ENCODE measurements at places on chromosomes 16 and 17. TPM values are rescaled to one million over a fixed set of nuclear protein-coding genes. Genes with fewer than 3 reads are reported as not detected.
A peak's percentile ranks its signal among the peaks of the same experiment; 100 is the strongest.

DNA sequence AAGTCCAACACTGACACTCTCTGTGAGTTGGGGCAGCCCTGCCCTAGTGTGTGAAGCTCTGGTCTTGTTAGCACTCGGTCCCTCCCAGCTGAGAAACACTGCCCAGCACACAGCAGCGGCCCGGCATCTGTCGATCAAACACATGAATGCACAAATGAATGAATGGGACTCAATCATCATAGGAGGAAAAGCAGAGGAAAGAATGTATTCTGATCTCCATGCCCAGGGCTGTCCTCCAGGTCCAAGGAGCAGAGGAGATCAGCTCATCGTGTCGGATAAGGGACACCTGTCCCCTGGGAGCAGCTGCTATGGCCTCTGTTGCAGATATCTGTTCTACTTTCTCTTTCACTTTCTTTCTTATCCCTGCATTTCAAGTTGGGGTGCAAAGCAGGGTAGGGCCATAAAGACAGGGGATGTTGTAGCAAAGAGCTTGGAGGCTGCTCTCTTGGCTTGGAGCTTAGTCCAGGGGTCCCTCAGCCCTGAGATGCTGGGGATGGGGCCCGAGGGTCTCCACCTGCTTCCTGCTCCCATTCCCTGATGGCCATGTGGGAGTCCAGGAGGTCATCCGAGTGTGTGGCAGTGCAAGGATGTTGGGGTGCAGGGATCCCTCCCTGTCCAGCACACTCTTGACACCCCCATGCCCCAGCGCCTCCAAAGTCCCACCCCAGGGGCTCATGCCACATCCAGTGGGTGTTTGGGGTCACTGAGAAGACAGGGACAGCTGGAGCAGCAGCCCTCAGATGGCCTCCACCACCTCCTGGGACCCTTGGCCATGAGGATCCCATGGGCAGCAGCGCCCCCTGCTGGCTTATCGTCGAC is 88.2 kb downstream of the IRF8 start:
- peaks cover 74% of the 10 kb centered on the region for H3K4me1 ChIP-seq
- peaks cover 8% of the 10 kb centered on the region for H3K27me3 ChIP-seq
- peak; percentile 55 for DNase-seq
- no peaks in the 10 kb centered on the region for H3K36me3 ChIP-seq

DNA sequence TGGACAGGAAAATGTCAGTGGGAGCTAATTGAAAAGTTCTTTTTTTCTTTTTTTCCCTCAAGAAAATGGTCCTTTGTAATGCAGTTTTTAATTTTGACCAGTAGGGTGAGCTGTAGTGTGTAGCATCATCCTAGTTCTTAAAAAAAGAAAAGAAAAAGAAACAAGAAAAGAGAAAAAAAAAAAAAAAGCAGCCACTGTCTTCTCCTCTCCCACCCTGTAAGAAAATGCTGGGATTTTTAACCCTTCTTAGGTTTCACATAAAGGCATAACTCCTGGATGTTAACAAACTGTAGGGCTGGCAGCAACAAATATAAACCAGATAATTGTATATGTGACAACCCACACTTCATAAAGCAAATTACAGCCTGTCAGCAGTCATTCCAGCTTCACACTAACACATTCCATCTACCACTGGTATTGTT is 78.1 kb downstream of the SKAP1 start:
- H3K4me1 ChIP-seq: peaks cover 12% of the 10 kb centered on the region
- peaks cover 2% of the 10 kb centered on the region for H3K36me3 ChIP-seq
- H3K27me3 ChIP-seq: no peaks in the 10 kb centered on the region
- no peak overlapping the region for H3K4me3 ChIP-seq

DNA sequence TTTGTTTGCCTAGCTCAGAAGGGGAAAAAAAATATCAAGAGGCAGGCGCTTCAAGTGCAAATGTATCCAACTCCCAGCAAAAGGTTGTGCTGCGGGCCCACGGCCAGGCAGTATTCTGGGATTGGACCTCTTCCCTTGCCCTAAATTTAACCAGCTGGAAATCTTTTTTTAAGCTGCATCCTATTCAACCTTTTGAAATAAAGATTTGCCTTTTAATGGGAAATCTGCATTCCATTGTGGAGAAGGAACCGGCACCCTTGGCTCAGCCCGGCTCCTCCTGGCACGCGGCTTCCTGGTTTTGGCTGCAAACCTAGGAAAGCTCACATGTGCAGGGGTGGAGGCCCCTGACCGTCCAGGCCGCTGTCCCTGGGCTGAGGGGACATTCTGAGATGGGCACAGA is 38.8 kb upstream of the ENPP7 start:
- no peak for DNase-seq
- peaks cover 14% of the 10 kb centered on the region for H3K27me3 ChIP-seq
- H3K27ac ChIP-seq: no peak overlapping the region
- no peaks in the 10 kb centered on the region for H3K36me3 ChIP-seq
- H3K4me1 ChIP-seq: peaks cover 2% of the 10 kb centered on the region

- no peaks in the 10 kb centered on the region for H3K27me3 ChIP-seq
- H3K4me1 ChIP-seq: no peaks in the 10 kb centered on the region
- no peaks in the 10 kb centered on the region for H3K36me3 ChIP-seq
- H3K27ac ChIP-seq: no peak overlapping the region
- no peak overlapping the region for H3K4me3 ChIP-seq
Observed at GRCh38 chr17:73432624-73433190, 120.9 kb upstream of the CDC42EP4 start.

DNA sequence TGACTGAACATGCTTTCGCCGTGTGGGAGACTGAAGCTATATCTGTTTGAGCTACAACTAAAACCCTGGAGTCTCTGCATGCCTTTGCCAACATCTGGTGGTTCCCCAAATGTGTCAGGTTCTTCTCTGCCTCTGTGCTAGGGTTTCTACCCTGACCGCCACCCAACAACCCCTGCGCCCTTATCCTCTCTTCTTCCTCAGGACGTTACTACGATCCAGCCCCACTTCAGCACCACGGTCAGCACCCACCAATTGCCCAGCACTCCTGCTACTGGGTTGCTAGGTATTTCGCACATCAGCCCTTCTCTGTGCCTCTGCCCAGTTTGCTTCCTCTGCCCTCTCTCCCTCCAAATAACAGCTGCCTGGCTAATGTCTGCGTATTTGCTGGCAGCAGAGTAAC is 106.3 kb upstream of the HSBP1 start:
- no peak overlapping the region for H3K27ac ChIP-seq
- no peak overlapping the region for H3K4me3 ChIP-seq
- H3K36me3 ChIP-seq: no peaks in the 10 kb centered on the region
- H3K27me3 ChIP-seq: no peaks in the 10 kb centered on the region
- no peaks in the 10 kb centered on the region for H3K4me1 ChIP-seq

- H3K36me3 ChIP-seq: no peaks in the 10 kb centered on the region
- H3K27ac ChIP-seq: no peak overlapping the region
- H3K4me1 ChIP-seq: no peaks in the 10 kb centered on the region
- H3K27me3 ChIP-seq: no peaks in the 10 kb centered on the region
- DNase-seq: no peak
- no peak overlapping the region for H3K4me3 ChIP-seq
Observed at GRCh38 chr17:17635126-17635525, 43.6 kb upstream of the PEMT start.

DNA sequence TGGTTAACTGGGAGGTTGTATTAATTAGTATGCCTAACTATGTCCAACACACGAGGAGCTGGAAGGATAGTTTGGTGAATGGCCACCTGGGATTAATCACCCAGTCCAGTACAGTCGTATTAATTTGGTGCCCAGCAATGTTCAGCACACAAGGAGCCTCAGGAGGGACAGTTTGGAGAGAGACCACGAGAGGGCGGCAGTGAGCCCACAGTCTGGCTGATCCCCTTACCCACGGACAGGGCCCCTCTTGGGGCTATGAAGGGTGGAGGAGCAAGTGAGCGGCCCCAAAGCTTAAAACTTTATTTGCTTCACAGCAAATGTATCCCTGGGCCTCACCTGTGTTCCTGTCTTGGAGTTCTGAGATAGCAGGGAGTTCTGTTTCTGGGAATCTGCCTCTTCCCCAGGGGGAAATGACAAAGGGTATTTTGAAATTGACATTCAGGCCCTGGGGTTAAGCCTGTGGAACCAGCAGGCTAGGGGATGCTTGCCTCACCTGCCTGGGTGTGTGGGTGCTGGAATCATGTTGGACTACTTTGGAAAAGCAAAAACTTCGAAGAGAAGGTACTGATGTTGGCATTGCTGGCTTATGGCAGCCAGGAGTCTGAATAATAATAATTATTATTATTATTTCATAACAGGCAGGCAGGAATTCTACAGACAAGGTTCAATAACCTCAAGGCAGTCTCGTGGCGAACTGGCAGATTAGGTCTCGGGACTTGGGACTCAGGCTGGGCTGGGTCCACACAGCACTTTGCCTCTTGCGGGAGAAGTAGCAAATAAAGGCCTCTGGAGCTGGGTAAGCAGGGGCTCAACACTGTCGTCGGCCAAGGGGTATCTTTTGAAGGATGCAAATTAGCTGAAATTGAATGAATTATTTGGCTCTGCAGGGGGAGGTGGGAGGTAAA is 227.6 kb upstream of the ASIC2 start:
- DNase-seq: peak; percentile 44
- no peak overlapping the region for H3K27ac ChIP-seq
- no peaks in the 10 kb centered on the region for H3K4me1 ChIP-seq
- no peak overlapping the region for H3K4me3 ChIP-seq

- H3K4me3 ChIP-seq: no peak overlapping the region
- no peaks in the 10 kb centered on the region for H3K27me3 ChIP-seq
- H3K27ac ChIP-seq: no peak overlapping the region
- peaks cover 8% of the 10 kb centered on the region for H3K36me3 ChIP-seq
- peak; percentile 48 for DNase-seq
- peaks cover 19% of the 10 kb centered on the region for H3K4me1 ChIP-seq
Observed at GRCh38 chr16:2919511-2920255, 8.0 kb downstream of the FLYWCH1 start.

- H3K27ac ChIP-seq: peak overlapping the region; percentile 38
- H3K4me1 ChIP-seq: no peaks in the 10 kb centered on the region
- no peak overlapping the region for H3K4me3 ChIP-seq
- H3K36me3 ChIP-seq: peaks cover 14% of the 10 kb centered on the region
- no peak for DNase-seq
- no peaks in the 10 kb centered on the region for H3K27me3 ChIP-seq
Observed at GRCh38 chr17:67891481-67892119, 66.3 kb downstream of the BPTF start.

- H3K36me3 ChIP-seq: no peaks in the 10 kb centered on the region
- DNase-seq: no peak
- no peak overlapping the region for H3K27ac ChIP-seq
- no peaks in the 10 kb centered on the region for H3K4me1 ChIP-seq
- H3K4me3 ChIP-seq: no peak overlapping the region
- H3K27me3 ChIP-seq: no peaks in the 10 kb centered on the region
Observed at GRCh38 chr17:60926466-60927183, 249.0 kb downstream of the BCAS3 start.

DNA sequence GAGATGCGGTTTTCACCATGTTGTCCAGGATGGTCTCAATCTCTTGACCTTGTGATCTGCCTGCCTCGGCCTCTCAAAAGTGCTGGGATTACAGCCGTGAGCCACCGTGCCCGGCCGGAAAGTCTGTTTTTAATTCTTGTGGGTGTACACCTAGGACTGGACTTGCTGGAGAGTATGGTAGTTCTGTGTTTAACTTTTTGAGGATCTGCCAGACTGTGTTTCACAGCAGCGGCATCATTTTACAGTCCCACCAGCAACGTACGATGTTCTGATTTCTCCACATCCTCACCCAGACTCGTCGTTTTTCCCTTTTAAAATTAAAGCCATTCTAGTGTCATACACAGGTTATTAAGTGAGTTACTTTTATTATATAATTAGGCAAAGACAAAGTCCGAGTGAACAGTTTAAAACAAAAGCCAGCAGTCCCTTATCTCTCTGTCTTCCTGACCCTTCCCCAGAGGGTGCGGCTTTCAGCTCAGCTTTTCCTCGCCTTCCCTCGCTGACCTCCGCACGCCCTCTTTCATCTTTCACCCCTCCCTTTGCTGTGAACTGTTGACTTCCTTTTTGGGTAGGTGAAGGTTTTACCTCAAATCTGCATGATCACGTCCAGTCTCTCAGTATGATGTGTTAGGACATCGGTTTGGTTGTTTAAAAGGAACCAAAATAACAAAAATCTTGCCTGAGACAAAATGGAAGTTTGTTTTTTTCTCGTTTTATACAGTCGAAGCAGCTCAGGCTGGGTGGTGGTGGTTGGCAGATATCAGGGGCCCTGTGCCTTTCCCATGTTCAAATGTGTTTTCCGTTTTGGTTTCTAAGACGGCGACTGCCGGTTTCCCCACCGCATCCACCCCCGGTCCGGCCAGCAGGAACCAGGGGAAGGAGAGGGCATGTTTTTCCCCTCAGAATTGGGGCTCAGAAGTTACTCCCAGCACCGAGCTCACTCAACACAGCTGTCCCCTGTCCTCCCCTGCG is 18.0 kb downstream of the FAM234A start:
- peak; percentile 32 for DNase-seq
- peak overlapping the region; percentile 51 for H3K27ac ChIP-seq

DNA sequence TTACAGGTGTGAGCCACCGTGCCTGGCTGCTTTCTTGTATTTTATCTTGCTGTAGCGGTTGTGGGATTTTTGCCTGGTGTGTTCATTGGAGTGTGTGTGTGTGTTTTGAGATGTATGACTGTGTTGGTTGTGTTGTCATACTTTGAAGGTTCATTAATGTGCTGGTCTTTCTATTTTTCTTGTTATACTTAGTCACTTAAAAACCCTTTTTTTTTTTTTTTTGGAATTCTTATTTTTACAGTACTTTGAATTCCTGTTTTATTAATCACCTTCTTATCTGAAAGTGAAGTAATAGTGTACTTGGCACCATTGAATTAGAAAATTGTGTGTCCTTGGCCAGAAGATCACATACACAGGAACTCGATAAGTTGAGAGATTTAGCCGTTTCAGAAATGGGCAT is 30.2 kb downstream of the TENT4B start:
- no peak overlapping the region for H3K4me3 ChIP-seq
- peaks cover 26% of the 10 kb centered on the region for H3K4me1 ChIP-seq
- H3K27me3 ChIP-seq: no peaks in the 10 kb centered on the region

DNA sequence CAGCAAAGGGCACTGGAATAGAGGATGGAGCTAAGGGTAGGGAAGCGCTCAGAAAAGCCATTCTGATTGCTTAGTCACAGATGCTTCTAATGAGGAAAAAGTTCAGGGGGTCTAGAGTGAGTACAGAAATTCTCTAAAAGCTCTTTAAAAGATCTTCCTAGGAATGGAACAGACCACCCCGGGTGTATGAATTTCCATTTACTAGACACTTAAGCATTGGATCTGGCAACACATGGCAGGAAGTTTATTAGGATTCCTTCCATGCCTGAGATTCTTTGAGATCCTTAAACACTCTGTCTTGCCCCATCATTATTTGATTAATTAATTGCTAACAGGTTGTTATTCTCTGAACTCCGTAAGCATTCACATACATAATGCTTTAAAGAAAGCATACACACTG is 8.5 kb downstream of the KRTAP9-7 start:
- no peaks in the 10 kb centered on the region for H3K27me3 ChIP-seq
- no peak overlapping the region for H3K4me3 ChIP-seq
- H3K27ac ChIP-seq: no peak overlapping the region
- DNase-seq: no peak
- H3K36me3 ChIP-seq: no peaks in the 10 kb centered on the region

- H3K27me3 ChIP-seq: no peaks in the 10 kb centered on the region
- no peak overlapping the region for H3K4me3 ChIP-seq
- no peak overlapping the region for H3K27ac ChIP-seq
- H3K36me3 ChIP-seq: no peaks in the 10 kb centered on the region
- no peaks in the 10 kb centered on the region for H3K4me1 ChIP-seq
- no peak for DNase-seq
Observed at GRCh38 chr17:39134878-39135277, 16.6 kb downstream of the PLXDC1 start.

The ZNF764 gene
- 10.7 TPM for total RNA-seq

The ARHGAP23 gene
- total RNA-seq: 2.7 TPM

The NGFR gene
- 0.28 TPM for total RNA-seq

The SEC14L1 gene
- total RNA-seq: 204 TPM

The TAC4 gene
- not detected for total RNA-seq

The ZNF747 gene
- total RNA-seq: 8.3 TPM

The LRRC37A gene
- total RNA-seq: 1.5 TPM

The CCL22 gene
- total RNA-seq: 4.6 TPM

The KRTAP4-6 gene
- total RNA-seq: not detected
